ENCODE measurements at places on chromosomes 5 and 9.

DNA sequence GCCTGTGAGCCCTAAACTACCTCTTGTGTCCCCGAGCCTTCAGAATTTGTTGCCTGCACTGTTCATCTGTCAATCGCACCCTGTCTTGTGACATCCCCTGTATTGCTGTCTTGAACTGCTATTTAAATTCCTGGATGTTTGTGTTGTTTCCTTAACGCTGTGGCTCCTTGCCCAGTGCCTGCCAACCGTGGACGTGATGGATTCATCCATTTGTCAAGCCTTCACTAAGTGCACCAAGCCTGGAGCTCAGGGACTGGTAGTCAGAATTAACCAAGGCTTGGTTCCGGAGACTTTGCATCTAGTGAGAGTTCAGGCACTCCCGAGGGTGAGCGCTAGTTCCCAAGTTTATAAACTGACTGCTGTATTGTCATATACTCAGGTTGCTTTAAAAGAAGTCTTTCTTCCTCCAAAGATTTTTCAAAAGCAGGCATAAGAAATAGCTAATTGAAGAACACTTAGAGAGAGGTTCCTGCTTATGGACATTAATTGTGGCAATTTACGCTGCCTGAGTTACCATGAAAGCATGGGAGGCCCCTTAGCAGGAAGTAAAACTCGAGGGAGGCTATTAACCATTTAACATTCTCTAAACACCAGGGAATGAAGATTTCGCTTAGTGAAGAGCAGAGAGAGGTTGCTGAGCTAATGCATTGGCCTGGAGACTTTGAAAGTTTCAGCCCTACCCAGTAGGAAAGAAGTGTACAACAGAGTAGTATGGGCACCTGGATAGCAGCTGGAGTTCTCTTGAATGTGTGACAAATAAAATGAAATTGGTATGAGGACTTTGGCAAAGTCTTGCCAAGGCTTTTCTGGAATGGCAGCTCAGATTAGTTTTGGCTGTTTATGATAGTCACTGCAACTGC, 29.0 kb downstream of the RGS3 start:
- no peak for DNase-seq

DNA sequence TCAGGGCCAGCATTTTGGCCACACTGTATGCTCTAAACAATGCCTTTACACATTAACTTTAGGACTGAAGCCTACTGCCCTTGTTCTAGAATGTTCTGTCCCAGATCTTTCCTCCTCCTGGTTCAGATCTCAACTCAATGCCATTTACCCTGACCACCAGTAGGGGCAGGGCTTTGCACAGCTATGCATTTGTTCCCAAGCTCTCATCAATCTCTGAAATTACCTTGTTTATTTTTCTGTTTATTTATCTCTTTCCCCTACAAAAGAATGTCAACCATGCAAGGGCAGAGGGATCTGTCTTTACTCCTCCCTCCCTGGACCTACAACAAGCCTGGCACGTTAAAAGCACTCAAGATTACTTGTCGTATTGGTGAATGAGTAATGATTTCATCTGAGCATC, 612.9 kb downstream of the BNC2 start:
- DNase-seq: no peak

GRCh38 chr9:78294290-78295176, 2.4 kb upstream of the PSAT1 start:
- DNase-seq: no peak

GRCh38 chr5:3837506-3837905, 241.9 kb downstream of the IRX1 start:
- no peak for DNase-seq

DNA sequence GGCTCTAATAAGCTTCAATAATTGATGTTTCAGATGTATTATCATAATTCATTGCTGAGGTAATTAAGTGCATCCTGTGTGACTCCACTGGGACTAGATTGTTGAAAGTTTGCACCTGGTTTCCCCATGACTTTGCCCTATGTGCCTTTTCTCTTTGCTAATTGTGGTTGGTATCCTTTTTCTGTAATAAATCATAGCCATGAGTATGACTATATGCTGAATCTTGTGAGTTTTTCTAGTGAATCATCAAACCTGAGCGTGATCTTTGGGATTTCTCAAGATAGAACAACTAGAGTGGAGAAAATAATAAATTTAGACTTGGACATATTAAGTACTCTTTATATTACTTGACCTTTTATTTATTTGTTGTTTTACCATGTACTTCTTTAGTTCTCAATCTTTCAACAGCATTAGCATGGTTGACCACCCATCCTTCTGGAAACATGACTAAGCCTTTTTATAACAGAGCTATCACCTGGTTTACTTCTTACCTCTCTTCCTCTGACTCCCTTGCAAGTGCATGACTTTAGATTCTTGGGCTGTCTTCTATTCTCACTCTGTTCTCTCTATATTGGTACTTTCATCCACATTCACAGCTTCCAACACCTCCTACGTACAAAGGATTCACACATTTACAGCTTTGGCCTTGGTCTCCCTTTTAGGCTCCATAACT, 239.6 kb upstream of the TAS2R1 start:
- DNase-seq: no peak
